Suppressor macrophage treated with lipopolysaccharide for 4 hours (primary cell): ENCODE measurements at places on chromosomes 7 and 10.

DNA sequence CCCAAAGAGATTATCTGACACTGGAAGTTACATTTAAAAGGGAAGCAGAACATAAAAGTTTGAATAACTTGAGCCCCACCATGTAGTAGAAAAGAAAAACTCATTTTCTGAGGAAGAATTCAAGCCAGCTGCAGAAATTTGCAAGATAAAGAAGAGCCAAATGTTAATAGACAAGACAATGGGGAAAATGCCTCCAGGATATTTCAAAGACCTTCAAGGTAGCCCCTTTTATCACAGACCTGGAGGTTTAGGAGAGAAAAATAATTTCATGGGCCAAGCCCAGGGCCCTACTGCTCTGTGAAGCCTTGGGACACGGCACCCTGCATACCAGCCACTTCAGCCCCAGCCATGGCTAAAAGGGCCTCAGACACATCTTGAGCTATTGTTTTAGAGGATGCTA is 18.4 kb upstream of the AKR1C1 start:
- DNase-seq = no peak

- no peak for DNase-seq
Observed at GRCh38 chr10:61890881-61891409, 10.6 kb upstream of the ARID5B start.

GRCh38 chr10:107118866-107119265 is 45.6 kb downstream of the SORCS1 start:
- DNase-seq = peak; percentile 1

GRCh38 chr7:132080467-132080866 is 495.8 kb downstream of the PLXNA4 start:
- no peak for DNase-seq

DNA sequence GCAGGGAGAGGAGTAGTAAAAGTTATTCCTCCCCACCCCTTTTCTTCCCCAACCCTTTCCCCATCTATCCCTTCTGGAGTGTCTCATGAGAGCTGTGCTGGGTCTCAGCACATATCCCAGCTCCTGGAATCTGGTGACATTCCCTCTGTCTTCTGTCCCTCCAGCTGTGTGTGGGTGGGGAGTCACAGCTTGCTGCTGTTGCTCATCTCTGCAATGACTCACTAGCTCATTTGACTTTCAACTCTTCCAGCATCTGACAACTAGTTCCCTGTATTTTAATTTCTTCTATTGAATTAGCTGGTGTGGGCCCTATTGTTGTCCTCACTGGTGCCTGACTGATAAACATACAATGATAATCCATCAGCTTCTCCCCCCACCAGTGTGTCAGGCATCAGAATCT is 198.9 kb upstream of the AUTS2 start:
- peak; percentile 87 for DNase-seq

DNA sequence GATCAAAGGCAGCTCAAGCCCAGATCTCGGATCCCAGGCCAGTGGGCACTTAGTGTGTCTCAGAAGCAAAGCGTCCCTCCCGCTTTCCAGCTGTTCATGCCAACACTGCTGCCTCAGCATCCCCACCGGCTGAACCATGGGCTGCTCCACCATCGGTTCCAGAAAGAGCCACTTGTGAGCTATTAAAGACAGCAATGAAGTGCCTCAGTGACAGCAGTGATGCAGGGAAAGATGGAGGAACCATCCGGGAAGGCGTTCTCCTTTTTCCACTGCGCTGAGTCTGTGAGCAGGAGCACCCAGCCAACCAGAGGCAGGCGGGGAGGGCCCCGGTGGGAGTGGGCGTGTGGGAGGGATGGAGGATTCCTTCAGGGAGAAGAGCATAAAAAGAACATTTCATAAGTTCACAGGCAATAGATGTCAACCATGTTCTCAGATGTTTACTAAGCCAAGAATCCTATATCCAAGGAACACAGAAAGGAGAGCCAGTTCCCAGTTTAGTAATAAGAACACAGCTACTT is 96.2 kb upstream of the MKI67 start:
- DNase-seq = no peak

GRCh38 chr7:131947661-131948060 is 391.2 kb upstream of the PODXL start:
- no peak for DNase-seq

DNA sequence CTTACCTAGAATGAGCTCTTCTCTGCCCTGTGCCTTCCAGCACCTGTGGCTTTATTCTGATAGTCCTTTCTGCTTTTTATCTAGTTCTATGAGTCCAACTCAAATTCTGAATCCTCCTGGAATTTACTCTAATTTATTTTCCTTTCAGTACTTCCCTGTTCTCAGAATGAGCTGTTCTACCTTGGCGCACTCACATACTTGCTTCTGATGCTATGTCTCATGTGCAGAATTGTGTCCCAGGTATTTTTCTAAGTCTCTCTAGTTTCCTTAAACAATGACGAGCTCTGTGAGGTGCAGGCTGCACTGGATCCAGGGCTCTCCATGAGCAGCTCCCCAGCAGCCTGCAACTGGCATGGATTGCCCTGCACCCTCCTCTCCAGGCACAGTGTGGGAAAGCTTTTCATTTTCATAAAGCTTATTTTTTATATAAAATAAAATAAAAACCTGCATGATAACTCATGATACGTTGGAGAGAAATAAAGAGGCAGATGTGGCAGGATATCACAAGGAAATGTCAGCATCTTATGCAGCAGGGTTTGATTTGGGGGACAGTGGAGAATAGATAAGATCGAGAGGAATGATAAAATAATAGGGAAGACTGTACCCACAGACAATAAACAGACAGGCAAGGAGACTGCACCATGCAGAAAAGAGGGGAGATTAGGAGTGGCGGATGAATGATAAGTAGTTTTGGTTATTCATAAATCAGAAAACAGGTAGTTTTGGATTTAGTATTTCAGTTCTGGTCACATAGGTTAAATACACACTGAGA is 258.2 kb upstream of the POM121L12 start:
- no peak for DNase-seq

- DNase-seq = no peak
Observed at GRCh38 chr10:129771991-129772431, 192.1 kb downstream of the EBF3 start.

DNA sequence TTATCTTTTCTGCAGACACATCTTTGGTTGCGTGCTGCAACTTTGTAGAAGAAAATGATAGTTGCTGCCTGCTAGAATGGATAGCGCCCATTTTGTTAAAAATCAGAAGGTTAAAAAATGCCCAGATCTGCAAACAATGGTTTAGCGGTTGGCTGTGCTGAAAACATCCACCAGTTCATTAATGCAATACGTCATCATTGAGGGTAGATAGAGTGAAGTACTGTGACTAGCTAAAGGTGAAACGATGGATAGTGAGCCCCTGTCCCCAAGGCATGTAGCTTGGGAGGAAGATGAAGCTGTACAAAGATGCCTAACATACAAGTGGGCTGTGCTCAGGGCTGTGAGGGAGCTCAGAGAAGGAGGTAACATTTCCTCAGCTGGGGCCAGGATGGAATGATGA is 48.4 kb downstream of the TEX36 start:
- DNase-seq = no peak

DNA sequence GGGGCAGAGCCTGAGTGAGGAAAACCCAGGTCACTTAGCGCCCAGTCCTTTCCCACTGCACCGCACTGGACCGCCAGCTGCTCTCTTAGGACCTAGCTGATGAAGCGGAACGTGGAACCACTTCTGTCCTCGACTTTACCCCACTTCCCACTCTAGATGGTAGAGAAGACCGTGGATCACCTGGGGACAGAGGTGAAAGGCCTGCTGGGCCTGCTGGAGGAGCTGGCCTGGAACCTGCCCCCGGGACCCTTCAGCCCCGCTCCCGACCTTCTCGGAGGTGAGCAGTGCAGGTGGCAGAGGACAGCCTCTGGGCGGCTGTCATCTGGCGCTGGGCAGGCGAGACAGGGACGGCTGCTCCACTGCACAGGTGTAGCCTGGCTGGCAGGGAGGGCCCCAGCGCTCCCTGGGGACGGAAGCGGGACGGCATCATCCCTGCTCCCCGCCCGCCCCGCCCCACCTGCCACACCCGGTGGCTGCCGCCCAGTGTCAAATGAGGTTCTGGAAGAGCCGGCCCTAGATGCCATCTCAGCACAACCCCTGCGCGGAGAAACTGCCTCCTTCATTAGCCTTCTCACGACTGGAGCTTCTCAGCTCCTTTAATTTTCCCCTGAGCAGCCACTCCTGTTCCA is 11.7 kb downstream of the PLAC9 start:
- DNase-seq = no peak

GRCh38 chr7:79515358-79515757 is 61.9 kb upstream of the MAGI2 start:
- no peak for DNase-seq

- DNase-seq = no peak
Observed at GRCh38 chr7:116772926-116773749, 89.2 kb upstream of the CAPZA2 start.

- peak; percentile 60 for DNase-seq
Observed at GRCh38 chr7:88316456-88316855, 9.8 kb upstream of the STEAP4 start.

DNA sequence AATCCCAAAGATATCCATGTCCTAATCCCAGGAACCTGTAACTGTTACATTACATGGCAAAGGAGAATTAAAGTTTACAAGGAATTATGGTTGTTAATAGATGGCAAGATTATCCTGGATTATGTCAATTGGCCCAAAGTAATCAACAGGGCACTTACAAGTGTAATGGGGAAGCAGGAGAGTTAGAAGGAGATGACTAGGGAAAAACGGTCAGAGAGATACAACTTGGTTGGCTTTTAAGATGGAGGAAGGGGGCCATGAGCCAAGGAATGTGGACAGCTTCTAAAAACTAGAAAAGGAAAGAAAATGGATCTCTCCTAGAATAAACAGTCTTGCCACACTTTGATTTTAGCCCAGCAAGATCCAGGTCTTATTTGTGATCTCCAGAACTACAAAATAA is 3.3 kb downstream of the JMJD1C start:
- no peak for DNase-seq

DNA sequence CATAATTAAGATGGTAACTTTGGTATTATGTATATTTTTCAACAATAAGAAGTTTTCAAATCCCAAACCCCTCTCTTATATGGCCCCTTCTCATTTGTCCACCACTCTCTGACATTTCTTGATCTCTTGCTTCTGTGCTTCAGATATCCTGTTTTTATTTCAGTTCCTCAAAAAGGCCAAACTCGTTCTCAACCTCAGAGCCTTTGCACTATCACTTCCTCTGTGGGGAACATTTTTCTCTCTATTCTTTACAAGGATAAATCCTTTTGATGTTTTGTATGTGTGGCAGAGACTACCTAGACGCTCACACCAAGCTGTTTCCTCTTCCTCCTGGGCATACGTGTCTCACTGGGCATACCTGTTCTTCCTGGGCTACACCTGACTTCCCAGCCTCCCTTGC is 54.2 kb upstream of the FRMD4A start:
- DNase-seq = peak; percentile 21

- no peak for DNase-seq
Observed at GRCh38 chr7:46133072-46133471, 212.0 kb upstream of the IGFBP3 start.

GRCh38 chr7:148735967-148736366 is 37.3 kb downstream of the CUL1 start:
- DNase-seq = no peak

DNA sequence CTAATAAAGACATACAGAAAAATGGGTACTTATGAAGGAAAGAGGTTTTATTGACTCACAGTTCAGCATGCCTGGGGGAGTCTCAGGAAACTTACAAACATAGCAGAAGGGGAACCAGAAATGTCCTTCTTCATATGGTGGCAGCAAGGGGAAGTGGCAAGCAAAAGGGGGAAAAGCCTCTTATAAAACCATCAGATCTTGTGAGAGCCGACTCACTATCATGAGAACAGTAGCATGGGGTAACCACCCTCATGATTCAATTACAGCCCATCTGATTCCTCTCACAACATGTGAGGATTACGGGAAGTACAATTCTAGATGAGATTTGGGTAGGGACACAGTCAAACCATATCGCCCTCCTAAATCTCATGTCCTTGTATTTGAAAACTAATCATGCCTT is 1305.4 kb upstream of the SORCS1 start:
- DNase-seq = peak; percentile 39

DNA sequence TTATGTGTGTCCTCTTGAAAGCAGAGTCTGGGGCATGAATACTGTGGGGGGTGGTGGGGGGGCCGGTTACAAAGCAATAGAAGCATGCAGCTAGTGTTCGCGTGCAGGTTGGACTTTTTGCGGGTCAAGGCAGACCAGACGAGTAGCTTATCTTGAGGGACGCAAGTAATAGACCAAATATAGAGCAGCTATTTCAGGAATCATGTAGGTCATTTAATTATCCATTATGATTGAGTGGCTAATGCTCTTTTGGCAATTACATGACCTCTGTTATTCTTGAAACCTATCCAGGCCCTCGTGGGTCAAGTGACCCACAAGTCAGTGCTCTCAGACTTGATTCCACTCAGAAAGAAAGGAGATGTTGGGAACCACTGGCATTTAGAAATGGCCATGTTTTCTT is 93.0 kb downstream of the BTRC start:
- DNase-seq = no peak

DNA sequence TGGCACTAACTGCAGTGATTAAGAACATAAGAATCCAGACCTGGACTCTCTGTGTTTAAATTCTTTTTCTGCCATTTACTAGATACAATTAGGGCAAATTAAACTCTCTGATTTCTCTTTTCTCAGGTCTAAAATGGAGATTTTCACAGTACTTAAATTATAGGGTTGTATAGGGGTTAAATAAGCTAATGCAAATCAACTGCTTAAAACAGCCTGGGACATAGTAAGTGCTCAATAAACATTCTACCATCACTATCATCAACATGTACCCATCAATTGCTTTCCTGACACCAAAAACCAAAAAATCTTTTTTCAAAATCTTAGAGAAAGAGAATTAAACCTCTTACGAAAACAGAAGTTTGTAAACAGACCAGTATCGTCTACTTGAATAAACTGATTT is 4.5 kb downstream of the ZNF800 start:
- no peak for DNase-seq

- DNase-seq = no peak
Observed at GRCh38 chr10:90274721-90275468, 573.5 kb downstream of the KIF20B start.

- DNase-seq = peak; percentile 24
Observed at GRCh38 chr7:142968229-142968628, 6.1 kb upstream of the KEL start.

DNA sequence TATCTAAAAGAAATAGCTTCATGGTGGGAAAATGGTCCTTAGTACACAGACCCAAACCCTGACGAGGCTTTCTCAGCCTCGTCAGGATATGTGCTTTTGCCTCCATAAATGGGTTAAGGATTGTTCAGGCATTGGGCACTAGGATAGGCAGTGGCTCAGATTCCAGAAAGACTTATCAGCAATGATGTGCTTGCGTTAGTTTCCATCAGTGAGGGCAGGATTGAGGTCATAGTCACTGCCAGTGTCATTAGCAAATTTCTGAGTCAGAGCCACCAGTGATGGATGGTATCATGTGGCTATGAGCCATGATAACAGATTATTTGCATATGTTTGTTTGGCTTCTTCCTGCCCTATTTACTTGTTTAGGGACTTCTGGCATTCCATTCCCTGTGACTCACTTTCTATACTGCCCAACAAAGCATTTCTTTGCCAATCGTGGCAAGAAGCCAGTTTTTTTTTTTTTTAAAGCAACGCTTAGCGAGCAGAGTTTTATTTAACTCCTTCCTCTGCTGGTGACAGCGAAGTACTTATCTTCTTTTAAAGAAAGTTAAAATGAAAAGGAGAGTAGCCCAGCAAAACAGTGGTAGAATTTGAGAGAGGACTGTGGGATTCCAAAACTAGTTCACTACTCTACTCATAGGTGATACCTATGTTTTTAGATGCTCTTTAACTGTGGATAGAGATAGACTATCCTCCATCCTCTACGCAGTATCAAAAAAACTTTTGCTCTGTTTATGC is 44.4 kb downstream of the MYPN start:
- DNase-seq = peak; percentile 94

- no peak for DNase-seq
Observed at GRCh38 chr10:83734278-83734677, 405.0 kb upstream of the GHITM start.
